ENCODE measurements at places on chromosomes 7 and 10. TPM values are rescaled to one million over a fixed set of nuclear protein-coding genes. Genes with fewer than 3 reads are reported as not detected.
A peak's percentile ranks its signal among the peaks of the same experiment; 100 is the strongest.

- DNase-seq, result no peak
Observed at GRCh38 chr10:70093335-70093944, 39.2 kb downstream of the AIFM2 start.

DNA sequence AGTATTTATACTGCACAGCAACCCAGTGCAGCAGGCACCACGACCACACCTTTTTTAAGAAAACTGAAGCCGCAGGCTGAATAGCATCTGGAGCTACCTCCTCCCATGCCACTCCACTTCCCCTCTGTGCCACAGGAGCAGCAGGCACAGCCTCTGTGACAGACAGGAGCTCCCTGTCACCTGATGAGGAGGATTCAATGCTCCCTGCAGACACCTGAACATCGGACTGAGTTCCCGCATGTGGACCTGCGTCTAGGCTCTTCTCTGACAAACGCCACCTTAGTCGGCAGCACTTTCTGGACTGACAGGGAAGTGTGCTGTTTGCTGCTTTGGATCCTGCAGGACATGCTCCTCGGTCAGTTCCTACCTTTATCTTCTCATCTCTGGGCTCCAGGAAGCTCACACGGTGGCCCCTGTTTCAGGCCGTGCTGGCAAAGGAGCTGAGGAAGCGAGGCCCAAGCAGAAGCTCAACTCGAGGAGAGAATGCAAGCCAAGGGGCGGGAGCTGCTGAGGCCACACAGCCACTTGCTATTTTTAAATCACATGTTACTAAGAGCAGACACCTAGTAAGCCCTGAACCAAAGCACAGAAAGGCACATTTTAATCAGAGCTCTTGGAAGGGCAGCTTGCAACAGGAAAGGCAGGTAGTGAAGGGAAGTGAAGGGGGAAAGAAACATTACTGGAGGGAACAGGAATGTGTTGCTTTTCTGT lies 56.6 kb downstream of the VOPP1 start:
- DNase-seq, result no peak

GSTO2 gene
- total RNA-seq, result 6.3 TPM

FAM237B gene
- not detected for total RNA-seq

GRCh38 chr7:28458732-28459131 lies 46.4 kb downstream of the CREB5 start:
- peak; percentile 49 for DNase-seq

DNA sequence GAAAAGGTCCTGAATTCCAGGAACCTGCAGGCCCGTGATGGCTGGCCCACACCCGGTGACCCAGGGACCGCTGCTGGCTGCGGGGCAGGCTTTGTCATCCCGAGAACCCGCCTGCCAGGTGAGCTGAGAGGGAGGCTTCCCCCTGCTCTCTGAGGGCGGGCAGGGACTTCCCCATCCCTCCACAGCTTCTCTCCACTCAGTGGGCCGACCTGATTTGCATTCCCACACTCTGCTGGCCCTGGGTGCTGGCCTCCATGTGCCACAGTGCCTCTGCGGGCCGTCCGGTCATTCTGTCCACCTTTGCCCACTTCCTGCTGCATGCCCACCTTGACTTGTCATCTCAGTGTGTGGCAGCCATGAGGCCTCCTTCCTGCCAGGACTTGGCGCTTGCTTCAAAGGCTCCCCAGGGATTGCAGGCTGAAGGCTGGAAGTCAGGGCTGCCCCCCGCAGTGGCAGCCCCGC lies 35.3 kb downstream of the PALD1 start:
- DNase-seq, result no peak

CPEB3 gene
- total RNA-seq, result 2.6 TPM

DEPP1 gene
- 29.6 TPM for total RNA-seq

DNA sequence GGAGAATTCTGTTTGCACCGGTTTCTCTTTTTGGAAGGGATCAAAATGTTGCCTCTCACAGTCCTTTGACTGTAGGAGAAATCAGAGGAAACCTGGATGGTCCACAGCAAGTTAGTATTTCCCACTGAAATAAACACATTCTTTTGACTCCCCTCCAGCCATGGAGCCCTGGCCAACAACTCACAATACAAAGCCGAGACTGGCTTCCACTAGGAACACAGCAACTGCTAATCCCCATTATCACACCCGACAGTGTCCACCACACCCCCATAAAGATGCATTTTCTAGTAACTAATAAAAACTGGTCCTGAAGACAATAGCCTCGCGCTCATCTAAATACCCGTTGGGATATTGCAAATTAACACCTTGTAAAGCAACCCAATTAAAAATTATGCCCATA lies 798 bp upstream of the MACROH2A2 start:
- no peak for DNase-seq

GRCh38 chr10:43055991-43056567 lies 20.8 kb upstream of the RET start:
- DNase-seq, result no peak

PRSS37 gene
- not detected for total RNA-seq

DNA sequence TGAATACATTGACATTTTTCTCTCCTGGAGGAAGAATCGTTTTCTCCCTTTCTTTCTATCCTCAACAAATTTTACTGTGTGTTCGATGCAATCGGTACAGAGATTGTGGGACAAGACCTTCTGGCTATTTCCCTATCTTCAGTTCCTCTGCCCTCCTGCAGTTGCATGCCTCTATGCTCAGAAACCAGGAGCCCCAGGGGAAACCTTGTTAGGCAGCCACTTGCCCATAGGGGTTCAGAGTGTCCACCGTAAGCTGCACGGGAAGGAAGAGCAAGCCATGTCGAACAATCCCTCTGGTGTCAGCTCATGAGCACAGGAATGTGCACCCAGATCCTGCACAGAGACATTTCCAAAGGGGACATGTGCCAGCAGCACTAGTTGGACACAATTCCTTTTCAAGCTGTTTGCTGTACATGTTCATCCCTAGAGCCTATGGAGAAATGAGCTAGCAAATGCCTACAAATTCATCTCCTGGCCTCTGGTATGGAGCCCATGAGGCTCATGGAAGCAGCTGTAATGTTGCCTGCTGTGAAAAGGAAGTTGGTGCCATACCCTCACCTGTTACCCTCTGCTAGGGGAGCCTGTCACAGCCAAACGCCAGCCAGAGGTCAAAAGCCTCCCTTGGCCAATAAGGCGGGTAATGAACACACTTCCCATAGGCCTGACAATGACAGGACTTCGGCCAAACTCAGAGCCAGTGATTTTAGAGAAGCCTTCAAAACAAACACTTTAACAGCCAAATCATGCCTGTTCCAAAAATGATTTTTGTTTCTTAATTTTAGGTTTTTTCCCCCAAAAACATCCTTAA lies 35.9 kb upstream of the ASAH2 start:
- DNase-seq, result no peak

NEUROG3 gene
- not detected for total RNA-seq

GRCh38 chr7:69418869-69419670 lies 179.2 kb upstream of the AUTS2 start:
- peak; percentile 18 for DNase-seq

- DNase-seq, result no peak
Observed at GRCh38 chr7:69651101-69651590, 52.9 kb downstream of the AUTS2 start.

GET4 gene
- 23.7 TPM for total RNA-seq

GRCh38 chr10:126263006-126263676 lies 125.1 kb downstream of the ADAM12 start:
- no peak for DNase-seq

GRCh38 chr10:44809647-44810046 lies 101.5 kb upstream of the TMEM72 start:
- no peak for DNase-seq

- DNase-seq, result no peak
Observed at GRCh38 chr7:54664235-54665228, 94.5 kb downstream of the SEC61G start.

DDC gene
- total RNA-seq, result not detected

DNA sequence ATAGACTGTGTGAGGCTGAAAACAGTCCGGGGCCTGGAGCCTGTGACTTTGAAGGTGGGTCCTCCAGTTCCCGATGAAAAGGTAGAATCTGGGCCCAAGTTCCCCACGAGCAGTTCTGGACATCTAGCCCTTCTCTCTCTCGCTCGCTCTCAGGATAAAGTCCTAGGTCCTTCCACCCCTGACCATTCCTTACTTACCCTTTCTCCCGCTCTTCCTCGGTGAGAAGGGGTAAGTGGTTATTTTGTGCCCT lies 713 bp downstream of the IMMP2L start:
- DNase-seq, result no peak

GPR26 gene
- not detected for total RNA-seq

- DNase-seq, result no peak
Observed at GRCh38 chr7:17185690-17186070, 112.8 kb upstream of the AHR start.

DNA sequence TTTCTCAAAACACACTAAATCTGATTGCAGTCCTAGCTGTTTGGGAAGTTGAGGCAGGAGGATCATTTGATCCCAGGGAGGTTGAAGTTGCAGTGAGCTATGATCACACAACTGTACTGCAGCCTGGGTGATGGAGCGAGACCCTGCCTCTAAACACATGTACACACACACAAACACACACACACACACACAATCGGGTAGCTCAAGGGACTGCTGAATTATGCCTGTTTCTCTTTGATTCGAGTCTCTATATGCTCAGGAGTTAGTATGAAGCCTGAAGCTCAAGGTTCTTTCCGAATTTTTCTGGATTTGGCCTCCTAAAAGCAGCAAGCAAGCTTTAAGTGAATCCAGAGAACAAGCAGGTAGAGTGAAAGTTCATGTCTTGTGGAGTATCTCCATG lies 22.5 kb downstream of the PRTFDC1 start:
- no peak for DNase-seq

- DNase-seq, result no peak
Observed at GRCh38 chr7:117555260-117555659, 75.4 kb downstream of the CFTR start.

- no peak for DNase-seq
Observed at GRCh38 chr7:11403781-11404180, 428.2 kb downstream of the THSD7A start.

- no peak for DNase-seq
Observed at GRCh38 chr10:127836966-127837365, 55.8 kb downstream of the CLRN3 start.

LIPM gene
- 17.1 TPM for total RNA-seq

DNA sequence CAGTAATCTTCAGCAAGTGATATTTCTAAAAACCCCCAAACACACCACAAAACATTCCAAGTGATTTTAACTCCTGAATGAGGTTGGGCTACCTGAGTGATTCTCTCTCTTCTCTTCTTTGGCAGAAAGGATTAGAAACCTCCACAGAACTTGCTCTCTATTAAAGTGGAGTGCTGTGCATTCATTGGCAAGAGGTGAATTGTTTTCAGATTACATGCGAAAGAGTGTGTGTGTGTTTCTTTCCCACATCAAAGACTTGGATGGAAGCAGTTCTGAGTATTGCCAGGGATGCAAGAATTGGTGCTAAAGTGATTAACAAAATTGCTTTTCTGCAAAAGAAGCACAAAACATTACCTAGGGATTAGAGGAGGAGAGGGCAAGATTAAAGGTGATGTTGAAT lies 13.1 kb upstream of the FBXW4 start:
- DNase-seq, result no peak

GRCh38 chr10:36489181-36489580 lies 636.2 kb upstream of the ANKRD30A start:
- DNase-seq, result no peak

DNA sequence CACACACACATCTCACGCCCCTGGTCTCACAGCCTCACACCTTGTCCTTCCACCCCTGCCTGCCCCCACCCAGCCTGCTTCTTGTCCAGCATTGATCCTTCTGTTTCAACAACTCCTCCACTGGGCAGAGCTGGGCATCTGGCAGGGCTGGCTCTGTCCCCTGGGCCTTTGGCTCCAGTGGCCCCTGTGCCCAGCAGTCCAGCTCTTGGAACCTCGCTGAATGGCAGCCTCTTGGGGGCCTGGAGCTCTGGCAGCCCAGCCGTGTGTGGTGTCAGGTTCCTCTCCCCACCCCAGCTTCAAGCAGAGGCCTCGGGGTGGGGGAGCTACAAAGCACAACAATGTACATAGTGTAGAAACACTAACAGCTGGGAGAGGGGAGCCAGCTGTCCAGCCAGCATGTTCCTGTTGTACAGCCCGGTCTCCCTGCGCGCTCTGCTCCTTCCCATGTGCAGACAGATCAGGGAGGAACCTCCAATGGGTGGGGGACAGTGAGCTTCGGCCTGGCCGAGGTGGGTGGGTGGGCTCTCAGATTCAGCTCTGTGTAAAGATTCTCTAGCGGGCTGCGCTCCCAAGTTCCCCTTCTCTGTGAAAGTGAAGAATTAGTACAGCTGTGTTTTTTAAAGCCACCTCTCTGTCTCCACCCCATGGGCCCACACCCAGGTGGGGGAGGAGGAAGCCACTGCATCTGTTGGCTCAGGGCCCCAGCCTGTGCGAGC lies 19.4 kb downstream of the ZMIZ2 start:
- peak; percentile 87 for DNase-seq

GRCh38 chr10:109898666-109899355 lies 24.5 kb downstream of the XPNPEP1 start:
- peak; percentile 48 for DNase-seq

GRCh38 chr10:125152450-125153368 lies 7.7 kb downstream of the CTBP2 start:
- DNase-seq, result no peak

WNT2 gene
- 4.5 TPM for total RNA-seq

DNA sequence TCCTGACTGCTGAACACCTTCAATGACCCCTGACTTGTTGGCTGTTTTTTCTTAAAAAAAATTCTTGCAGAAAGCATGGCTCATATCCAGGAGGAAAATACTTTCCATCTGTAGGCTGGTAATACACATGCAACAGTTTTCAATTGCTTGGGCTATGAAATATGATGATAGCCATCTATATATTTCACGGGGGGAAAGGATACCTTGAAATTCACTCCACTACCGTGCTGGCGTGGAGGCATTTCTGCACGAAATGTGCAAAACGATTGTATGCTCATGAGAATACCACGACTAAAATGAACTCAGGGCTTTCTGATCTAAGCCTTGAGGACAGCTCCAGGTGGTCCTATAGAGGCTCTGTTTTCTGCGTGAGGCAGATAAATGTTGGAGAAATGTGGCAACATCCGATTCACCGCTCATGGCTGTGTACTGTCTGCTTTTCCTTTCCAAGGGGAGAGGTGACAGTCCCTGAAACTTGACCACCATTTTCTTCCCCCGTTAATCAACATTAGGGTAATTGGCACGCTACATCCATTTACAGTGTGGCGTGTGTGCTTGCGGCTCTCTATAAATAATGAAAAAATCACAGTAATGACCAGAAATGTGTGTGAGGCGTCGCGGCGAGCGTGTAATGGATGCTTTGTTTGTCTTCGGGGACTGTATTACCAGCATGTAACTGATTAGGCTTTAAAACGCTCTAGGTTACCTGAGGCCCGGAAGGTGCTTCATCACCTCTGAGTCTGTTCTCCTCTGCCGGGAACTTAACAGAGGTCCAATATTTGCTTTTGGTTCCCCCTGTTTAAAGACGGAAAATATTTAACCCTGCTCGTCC lies 12.8 kb upstream of the CARD11 start:
- no peak for DNase-seq

DRGX gene
- total RNA-seq, result 0.20 TPM

Data from skin of body (tissue), 3 donors.